ENCODE measurements at places on chromosomes 5 and 9.

- DNase-seq: no peak
Observed at GRCh38 chr9:98031935-98032334, 24.6 kb upstream of the NANS start.

DNA sequence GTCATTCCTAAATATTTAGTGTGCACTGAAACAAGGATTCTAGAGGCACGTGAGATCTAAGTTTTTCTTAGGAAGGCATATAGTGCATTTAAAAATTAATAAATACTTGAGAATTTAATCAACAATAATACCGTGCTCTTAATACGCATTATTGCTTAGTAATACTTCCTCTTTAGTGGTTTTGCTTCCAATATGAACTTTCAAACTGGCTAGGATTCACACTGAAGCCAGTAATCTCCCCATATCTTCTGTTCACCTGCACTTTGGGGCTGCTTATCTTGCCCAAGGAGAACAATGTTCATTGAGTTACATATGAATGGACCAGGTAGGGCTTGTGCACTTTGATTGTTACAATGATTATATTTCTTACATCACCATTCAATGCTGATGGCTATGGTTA is 180.5 kb upstream of the RIOK2 start:
- no peak for DNase-seq

- no peak for DNase-seq
Observed at GRCh38 chr5:129481161-129481560, 21.1 kb downstream of the ADAMTS19 start.

GRCh38 chr5:151298063-151298855 is 5.3 kb downstream of the SLC36A3 start:
- DNase-seq: no peak

- DNase-seq: no peak
Observed at GRCh38 chr5:169914766-169915165, 65.5 kb downstream of the INSYN2B start.

DNA sequence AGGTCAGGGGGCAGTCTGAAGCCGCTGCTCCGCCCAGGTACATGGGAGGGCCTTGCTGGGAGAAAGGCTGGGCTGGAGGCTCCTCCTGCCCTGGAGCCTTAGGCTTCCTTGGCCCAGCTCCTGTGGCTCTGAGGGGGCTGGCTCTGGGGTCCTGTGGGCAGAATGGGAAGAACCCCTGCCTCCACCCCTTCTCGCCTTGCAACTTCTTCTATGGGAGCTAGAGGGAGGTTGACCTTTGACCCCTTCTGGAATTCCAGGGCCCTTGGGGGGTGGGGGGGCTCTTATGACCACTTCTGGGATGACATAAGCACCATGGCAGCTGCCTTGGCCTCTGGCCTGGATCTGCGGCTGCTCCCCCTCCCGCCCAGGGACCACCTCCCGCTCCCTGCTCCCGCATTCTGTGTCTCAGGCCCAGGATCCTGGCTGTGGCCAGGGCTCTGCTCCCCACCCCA is 32.2 kb downstream of the IER5L start:
- no peak for DNase-seq

- DNase-seq: no peak
Observed at GRCh38 chr9:131593091-131593820, 47.9 kb downstream of the PRRT1B start.

DNA sequence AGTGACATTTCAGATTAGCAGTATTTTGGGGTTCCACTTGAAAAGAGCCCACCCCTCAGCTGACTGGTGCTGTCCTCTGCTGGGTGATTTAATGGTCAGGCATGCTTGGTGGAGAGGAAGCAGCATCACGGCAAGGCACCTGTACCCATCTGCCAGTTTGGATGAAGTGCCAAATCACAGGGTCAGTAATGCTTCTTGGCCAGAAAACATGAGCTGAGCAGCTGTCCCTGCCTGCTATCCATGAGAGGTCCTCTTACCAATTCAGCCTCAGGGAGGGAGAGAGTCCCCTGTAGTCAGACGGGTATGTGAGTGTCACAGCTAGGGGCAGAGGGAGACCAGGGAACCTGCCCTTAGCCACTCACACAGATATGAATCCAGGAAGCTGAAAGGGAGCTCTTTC is 137.9 kb downstream of the SEC61B start:
- no peak for DNase-seq

DNA sequence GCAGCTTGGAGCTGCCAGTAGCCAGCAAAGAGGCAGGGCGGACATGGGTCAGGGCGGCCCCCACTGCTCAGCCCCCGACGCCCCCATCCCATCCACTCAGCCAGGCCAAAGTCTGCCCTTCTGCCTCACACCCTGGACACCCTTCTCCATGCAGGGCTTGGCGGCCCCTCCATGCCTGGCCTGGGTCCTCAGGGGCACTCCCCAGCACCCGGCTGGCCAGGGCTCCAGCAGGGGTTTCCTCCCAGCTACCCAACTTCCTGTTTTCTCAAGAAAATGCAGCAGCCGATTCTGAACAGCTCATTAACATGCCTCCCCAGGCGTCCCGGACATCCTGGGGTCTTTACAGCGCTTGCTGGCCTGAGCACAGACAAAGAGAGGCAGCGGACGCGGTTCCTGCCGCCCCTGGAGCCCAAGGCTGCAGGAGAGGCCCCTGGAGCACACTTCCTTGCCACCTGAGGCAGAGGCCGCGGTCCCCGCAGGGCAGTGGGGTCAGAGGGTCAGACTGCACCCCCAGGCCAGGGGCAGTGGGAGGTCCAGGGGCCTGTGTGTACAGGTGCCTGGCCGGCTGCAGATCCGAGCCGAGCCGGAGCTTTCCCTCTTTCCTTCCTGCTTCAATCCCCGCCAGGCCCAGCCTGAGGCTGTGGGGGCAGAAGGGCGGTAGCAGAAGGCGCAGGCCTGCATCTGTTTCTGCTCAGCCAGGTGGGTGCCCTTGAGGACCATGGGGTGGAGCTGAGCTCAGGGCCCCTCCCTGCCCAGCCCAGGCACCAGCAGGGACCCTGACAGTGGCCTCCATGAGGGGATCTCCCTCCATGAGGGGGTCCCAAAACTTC is 18.7 kb upstream of the NRARP start:
- no peak for DNase-seq

GRCh38 chr5:137303509-137303908 is 195.6 kb downstream of the SPOCK1 start:
- DNase-seq: no peak

DNA sequence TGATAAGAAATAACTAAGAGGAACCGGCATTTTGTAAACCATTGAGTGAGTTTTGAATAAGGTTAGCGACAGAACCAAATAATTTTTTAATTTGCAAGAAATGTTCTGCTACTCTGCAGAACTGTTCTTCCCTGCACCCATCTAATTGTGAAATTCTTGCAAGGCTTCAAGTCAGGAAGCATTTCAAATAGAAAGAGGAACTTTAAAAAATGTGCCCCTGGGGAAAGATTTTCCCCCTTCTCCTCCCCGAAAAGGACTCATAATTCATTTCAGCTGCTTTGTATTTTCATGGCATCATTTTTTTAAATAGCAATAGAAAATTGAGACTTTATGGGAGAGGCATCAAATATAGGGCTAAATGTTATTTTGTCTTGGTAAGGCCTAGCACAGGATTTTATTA is 180.9 kb upstream of the ANKRD55 start:
- no peak for DNase-seq

- no peak for DNase-seq
Observed at GRCh38 chr5:36575361-36575781, 31.0 kb upstream of the SLC1A3 start.

DNA sequence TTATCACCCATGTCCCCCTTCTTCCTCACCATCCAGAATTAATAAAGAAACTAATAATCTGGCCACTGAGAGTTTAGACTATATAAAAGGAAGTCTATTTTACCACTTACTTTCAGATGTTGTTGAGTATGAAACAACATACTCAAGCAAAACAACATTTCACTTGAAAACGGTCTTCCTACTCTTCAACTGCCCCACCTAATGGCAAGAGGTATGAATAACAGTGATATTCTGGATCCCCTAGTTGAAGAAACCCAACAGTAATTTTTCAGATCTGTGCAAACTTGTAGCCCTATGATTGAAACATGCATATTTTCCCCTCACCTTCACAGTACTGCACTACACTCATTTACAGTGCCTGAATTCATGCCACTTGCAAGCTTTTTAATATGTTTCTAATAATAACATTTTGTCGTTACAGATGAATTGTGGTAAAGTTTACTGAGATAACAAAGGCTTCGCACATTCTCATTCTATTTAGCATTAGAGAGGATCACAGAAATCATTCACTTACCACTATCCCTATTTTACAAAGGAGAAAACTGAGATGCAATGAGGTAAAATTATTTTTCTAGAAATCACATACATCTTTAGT is 267.9 kb upstream of the PDE4D start:
- DNase-seq: no peak

DNA sequence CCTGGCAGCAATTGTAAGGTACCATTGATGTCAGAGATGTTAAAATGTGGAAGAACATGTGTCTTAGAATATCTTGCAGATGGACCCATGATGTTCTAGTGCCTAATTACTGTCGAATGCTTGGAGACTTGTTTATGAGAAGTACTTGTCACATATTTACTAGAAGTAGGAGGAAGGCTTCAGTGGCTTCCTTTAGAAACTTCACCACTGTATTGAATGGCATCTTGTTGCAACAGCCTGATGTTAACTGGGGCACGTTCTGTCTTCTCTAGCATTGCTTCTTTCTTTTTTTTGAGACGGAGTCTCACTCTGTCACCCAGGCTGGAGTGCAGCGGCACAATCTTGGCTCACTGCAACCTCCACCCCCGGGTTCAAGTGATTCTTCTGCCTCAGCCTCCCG is 16.5 kb downstream of the UGCG start:
- no peak for DNase-seq

GRCh38 chr5:73117088-73117740 is 3.2 kb upstream of the TMEM171 start:
- no peak for DNase-seq

GRCh38 chr9:122815544-122815943 is 12.8 kb downstream of the PDCL start:
- no peak for DNase-seq

GRCh38 chr5:64958757-64959391 is 190.1 kb downstream of the CWC27 start:
- DNase-seq: peak; percentile 23

DNA sequence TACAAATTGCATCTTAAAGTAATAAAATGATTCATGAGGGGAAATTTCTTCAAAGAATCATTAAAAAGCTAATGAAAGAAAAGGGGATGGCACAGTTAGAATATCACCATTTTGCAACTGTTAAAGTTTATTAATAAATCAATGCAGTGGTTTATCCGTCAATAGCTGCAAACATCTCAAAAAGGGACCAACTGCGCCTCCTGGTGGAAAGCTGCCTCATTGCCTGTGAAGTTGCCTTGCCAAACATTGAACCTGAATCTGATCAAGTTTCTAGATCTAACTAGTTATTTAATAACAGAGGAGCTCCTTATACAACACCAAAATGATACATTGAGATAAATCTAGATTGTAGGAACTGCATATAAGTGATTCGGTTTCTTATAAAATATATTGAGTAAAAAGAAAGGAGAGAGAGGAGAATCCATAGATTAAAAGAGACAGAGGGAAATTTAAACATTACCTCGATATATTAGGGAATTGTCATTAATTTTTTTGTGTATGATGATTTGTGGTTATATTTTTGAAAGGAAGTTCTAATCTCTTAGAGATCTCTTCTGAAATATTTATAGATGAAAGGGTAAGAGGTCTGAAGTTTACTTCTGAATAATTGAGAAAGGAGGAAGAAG is 6.9 kb upstream of the NDUFB6 start:
- DNase-seq: peak; percentile 81

DNA sequence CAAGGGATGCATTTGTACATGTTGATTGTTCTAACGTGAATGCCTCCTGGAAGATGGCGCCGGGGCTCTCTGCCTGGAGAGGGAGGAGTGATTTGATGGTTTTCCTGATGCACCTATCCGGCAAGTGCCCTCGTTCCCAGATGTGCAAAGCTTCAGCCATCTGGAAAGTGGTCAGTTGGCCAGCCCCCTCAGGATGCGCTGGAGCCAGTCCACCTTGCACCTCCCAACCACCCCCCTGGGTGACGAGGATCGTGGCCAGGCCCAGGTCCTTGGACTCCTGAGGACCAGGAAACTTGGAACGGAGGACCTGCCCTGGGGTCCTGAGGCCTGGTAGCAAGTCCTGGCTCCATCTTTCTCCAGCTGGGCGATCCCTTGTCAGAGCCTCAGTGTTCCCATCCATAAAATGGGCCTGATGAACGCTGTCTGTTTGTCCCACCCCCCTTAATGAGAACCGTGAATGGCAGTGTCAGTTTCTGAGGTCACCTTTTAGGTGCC is 23.6 kb upstream of the RNU6ATAC start:
- no peak for DNase-seq

- DNase-seq: no peak
Observed at GRCh38 chr5:91929522-91929817, 546.4 kb upstream of the ARRDC3 start.

- DNase-seq: no peak
Observed at GRCh38 chr9:137552022-137552768, 516 bp downstream of the MRPL41 start.

GRCh38 chr9:35470894-35471293 is 19.0 kb upstream of the RUSC2 start:
- DNase-seq: no peak
